ENCODE measurements at places on chromosomes 5 and 9. TPM values are rescaled to one million over a fixed set of nuclear protein-coding genes. Genes with fewer than 3 reads are reported as not detected.

The CCL28 gene
- polyA plus RNA-seq, result 7.0 TPM

- no peak overlapping the region for H3K27ac ChIP-seq
- no peak for DNase-seq
- H3K36me3 ChIP-seq, result no peaks in the 10 kb centered on the region
- peaks cover 1% of the 10 kb centered on the region for H3K4me1 ChIP-seq
Measured at GRCh38 chr5:119347574-119347973, 8.2 kb upstream of the TNFAIP8 start.

DNA sequence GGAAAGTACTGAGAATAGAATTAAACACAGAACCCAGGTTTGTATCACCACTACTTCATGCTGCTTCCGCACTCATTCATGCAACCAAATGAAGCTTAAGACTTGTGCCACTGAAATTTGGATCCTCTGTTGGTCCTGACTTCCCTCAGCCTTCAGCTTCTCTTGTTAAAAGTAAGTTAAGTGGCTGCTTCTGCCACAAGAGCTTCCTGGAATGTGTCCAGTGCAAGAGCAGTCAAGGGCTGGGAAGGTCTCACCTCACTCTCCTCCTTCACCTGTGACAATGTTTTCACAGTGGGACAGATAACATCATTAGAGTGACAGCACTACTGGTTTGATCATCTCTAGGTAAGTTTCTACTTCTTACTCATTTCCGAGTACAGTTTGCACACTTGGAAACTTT is 7.9 kb downstream of the SNCAIP start:
- H3K27ac ChIP-seq, result no peak overlapping the region
- no peaks in the 10 kb centered on the region for H3K36me3 ChIP-seq
- H3K4me1 ChIP-seq, result peaks cover 4% of the 10 kb centered on the region

GRCh38 chr9:134212809-134213507 is 48.6 kb upstream of the RNU6ATAC start:
- H3K36me3 ChIP-seq, result no peaks in the 10 kb centered on the region
- H3K27me3 ChIP-seq, result no peaks in the 10 kb centered on the region
- DNase-seq, result no peak
- H3K4me1 ChIP-seq, result peaks cover 11% of the 10 kb centered on the region
- no peak overlapping the region for H3K4me3 ChIP-seq

GRCh38 chr5:111748304-111748763 is 8.7 kb downstream of the NREP start:
- H3K4me1 ChIP-seq, result peaks cover 32% of the 10 kb centered on the region

- peaks cover 11% of the 10 kb centered on the region for H3K36me3 ChIP-seq
- DNase-seq, result no peak
- peaks cover 61% of the 10 kb centered on the region for H3K4me1 ChIP-seq
- no peaks in the 10 kb centered on the region for H3K27me3 ChIP-seq
- H3K27ac ChIP-seq, result no peak overlapping the region
Measured at GRCh38 chr5:16733331-16734006, 116.7 kb upstream of the RETREG1 start.

GRCh38 chr5:60495644-60496520 is 204.1 kb downstream of the DEPDC1B start:
- no peaks in the 10 kb centered on the region for H3K27me3 ChIP-seq
- H3K36me3 ChIP-seq, result no peaks in the 10 kb centered on the region
- no peak overlapping the region for H3K4me3 ChIP-seq
- no peak overlapping the region for H3K27ac ChIP-seq

GRCh38 chr9:94611638-94612068 is 18.0 kb upstream of the FBP2 start:
- H3K36me3 ChIP-seq, result no peaks in the 10 kb centered on the region
- H3K27me3 ChIP-seq, result no peaks in the 10 kb centered on the region
- no peak for DNase-seq
- H3K27ac ChIP-seq, result no peak overlapping the region

The LHFPL2 gene
- 47.0 TPM for polyA plus RNA-seq

The CETN3 gene
- polyA plus RNA-seq, result 27.2 TPM

The SLIT3 gene
- 4.6 TPM for polyA plus RNA-seq

GRCh38 chr9:8799206-8799605 is 999.6 kb upstream of the DMAC1 start:
- no peak overlapping the region for H3K27ac ChIP-seq
- H3K36me3 ChIP-seq, result no peaks in the 10 kb centered on the region
- no peak for DNase-seq
- no peak overlapping the region for H3K4me3 ChIP-seq
- no peaks in the 10 kb centered on the region for H3K27me3 ChIP-seq

The HABP4 gene
- polyA plus RNA-seq, result 4.7 TPM

The EFNA5 gene
- 2.1 TPM for polyA plus RNA-seq

The IFNE gene
- not detected for polyA plus RNA-seq
